ENCODE measurements at places on chromosomes 4 and X. TPM values are rescaled to one million over a fixed set of nuclear protein-coding genes. Genes with fewer than 3 reads are reported as not detected.

The CXCL11 gene
- total RNA-seq: not detected

The AMOT gene
- total RNA-seq: 148 TPM

DNA sequence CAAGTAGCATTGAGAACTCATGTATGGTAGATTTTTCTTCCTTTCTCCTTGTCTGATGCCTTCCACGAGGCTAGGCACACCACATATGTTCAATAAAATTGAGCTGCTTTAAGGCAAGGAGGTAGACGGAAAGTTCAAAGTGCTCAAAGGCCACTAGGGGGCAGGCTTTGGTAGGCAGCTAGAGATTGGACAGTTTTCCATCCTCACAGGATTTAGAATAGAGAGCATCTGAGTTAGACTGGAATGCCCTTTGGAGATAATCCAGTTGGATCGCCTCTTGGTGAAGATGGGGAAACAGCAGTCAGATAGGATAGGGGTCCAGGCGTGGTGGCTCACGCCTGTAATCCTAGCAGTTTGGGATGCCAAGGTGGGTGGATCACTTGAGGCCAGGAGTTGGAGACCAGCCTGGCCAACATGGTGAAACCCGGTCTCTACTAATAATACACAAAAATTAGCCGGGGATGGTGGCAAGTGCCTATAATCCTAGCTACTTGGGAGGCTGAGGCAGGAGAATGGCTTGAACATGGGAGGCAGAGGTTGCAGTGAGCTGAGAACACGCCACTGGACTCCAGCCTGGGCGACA lies 30.4 kb downstream of the ELF4 start:
- DNase-seq: peak; percentile 55

DNA sequence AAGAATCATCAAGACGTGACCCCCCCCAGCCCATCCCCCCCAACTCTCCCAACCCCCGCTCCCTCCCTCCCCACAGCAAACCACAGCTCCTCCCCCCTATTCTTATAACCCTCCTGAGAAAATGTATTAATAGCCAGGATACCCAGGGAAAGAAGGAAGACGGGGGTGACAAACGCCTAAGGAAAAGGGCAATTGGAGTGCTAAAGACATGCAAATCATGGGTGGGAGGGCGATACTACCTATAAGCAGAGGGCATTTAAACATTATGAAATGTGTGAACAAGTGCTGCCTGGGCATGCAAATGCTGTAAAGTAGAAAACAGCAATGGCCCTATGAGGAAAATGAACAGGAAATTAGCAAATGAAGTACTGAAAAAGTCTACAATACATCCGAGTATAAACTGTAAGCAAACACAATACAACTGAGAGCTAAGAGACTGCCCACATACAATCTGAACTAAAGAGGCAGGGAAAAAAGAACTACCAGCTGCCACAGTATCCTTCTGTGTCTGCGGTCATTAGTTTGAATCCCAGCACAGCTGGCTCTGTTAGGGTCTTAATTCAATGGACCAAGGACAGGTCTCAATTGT lies 2.4 kb downstream of the CXXC4 start:
- DNase-seq: no peak

DNA sequence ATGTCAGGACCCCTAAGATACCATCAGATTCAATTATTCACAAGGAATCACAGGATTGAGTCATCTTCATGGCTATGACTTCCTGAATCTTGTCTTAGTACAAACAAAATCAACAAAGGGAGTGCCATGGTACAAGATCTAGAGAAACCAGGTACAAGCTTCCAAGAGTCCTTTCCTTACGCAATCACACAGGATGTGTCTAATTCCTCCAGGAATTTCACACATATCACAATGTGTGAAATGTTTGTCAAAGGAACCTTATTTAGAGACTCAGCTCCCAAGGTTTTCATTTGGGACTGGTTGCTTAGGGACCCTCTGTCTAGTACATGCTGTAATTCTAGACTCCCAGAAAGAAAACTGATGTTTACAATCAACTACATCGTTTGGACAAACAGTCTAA lies 83.0 kb downstream of the MAB21L2 start:
- DNase-seq: no peak

Data from psoas muscle (tissue), 8 donors.